ENCODE measurements at places on chromosomes 7 and 10. TPM values are rescaled to one million over a fixed set of nuclear protein-coding genes. Genes with fewer than 3 reads are reported as not detected.

The GHRHR gene
- total RNA-seq, result not detected

The SGPL1 gene
- 57.9 TPM for total RNA-seq

The EEPD1 gene
- 12.5 TPM for total RNA-seq

The TRIM56 gene
- 16.1 TPM for total RNA-seq

The TMEM72 gene
- 0.25 TPM for total RNA-seq

The FAM131B gene
- total RNA-seq, result 0.33 TPM

The TMEM176B gene
- not detected for total RNA-seq

The GPR37 gene
- 16.0 TPM for total RNA-seq

The EBF3 gene
- 0.16 TPM for total RNA-seq

The ZFYVE27 gene
- total RNA-seq, result 13.7 TPM

The HOXA1 gene
- 5.1 TPM for total RNA-seq

The POM121C gene
- total RNA-seq, result 18.8 TPM

The PDGFA gene
- total RNA-seq, result 41.6 TPM

The CUBN gene
- total RNA-seq, result 0.16 TPM

The CHAT gene
- total RNA-seq, result not detected

The HMX3 gene
- not detected for total RNA-seq

The CYP2C19 gene
- not detected for total RNA-seq

The CPA1 gene
- not detected for total RNA-seq

The SP8 gene
- total RNA-seq, result not detected

The ANKRD7 gene
- 1.6 TPM for total RNA-seq

The LGI1 gene
- total RNA-seq, result not detected

The COG5 gene
- total RNA-seq, result 23.2 TPM

The GDF10 gene
- total RNA-seq, result not detected

The LRRC27 gene
- total RNA-seq, result 7.1 TPM

The GDF2 gene
- not detected for total RNA-seq

The TLX1 gene
- total RNA-seq, result not detected

The CLRN3 gene
- not detected for total RNA-seq

The EXOC4 gene
- 57.6 TPM for total RNA-seq

The NRP1 gene
- total RNA-seq, result 165 TPM

The COL26A1 gene
- total RNA-seq, result 0.25 TPM

The PARD3 gene
- 44.6 TPM for total RNA-seq

The CNNM1 gene
- 0.16 TPM for total RNA-seq

The THSD7A gene
- 1.4 TPM for total RNA-seq

The SPDYE9 gene
- not detected for total RNA-seq

The SPDYE11 gene
- total RNA-seq, result not detected

The RARRES2 gene
- total RNA-seq, result 34.4 TPM

The FBXL13 gene
- 0.49 TPM for total RNA-seq

The FFAR4 gene
- total RNA-seq, result not detected

The PWWP2B gene
- total RNA-seq, result 18.0 TPM

The SLC25A13 gene
- 24.3 TPM for total RNA-seq

The CEP55 gene
- total RNA-seq, result 3.7 TPM

The SKIDA1 gene
- total RNA-seq, result 3.3 TPM

The DLX6 gene
- not detected for total RNA-seq

The DPCD gene
- 27.5 TPM for total RNA-seq

All from mesangial cell (primary cell).